Stimulated activated CD4-positive, alpha-beta T cell treated with anti-CD3 and anti-CD28 coated beads, Interleukin-2, amount 100 ng/mL, for 48 hours (primary cell): ENCODE measurements at places on chromosomes 13 and 19.

- no peak for DNase-seq
Observed at GRCh38 chr19:33878910-33879810, 82.5 kb downstream of the KCTD15 start.

- peak; percentile 80 for DNase-seq
Observed at GRCh38 chr13:100588331-100589177, at the start of gene GGACT. Gene GGACT (minus strand): TSS chr13:100588789. CDS start chr13:100532591, 56,198 bp downstream.

GRCh38 chr13:78404846-78405360 is 198.4 kb downstream of the POU4F1 start:
- no peak for DNase-seq

DNA sequence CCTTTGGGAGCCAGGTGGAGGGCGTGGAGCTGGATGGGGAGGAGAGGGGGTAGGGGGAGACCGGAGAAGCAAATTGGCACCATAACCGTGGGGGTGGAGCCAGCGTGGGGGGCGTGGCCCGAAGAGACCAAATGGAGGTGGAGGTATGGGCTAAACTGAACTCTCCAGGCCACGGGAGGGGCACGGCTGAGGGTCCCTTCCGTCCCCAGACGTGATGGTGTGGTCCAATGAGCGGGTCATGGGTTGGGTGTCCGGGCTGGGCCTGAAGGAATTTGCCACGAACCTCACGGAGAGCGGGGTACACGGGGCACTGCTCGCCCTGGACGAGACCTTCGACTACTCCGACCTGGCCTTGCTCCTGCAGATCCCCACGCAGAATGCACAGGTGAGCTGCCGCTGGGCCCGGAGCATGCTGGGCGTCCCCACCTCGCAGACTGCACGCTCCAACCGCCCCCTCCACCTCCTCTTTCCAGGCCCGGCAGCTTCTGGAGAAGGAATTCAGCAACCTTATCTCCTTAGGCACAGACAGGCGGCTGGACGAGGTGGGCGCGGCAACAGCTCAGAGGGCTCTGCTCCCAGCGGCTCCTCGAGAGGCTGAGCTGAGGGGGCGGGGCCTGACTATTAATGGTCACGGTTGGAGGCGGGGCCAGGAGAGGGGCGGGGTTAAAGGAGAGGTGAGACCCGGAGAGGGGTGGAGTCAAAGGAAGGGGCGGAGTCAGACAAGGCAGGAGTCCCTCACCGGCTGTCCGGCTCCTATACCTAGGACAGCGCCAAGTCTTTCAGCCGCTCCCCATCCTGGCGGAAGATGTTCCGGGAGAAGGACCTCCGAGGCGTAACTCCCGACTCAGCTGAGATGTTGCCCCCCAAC is 6.2 kb downstream of the HRC start:
- DNase-seq: peak; percentile 80

DNA sequence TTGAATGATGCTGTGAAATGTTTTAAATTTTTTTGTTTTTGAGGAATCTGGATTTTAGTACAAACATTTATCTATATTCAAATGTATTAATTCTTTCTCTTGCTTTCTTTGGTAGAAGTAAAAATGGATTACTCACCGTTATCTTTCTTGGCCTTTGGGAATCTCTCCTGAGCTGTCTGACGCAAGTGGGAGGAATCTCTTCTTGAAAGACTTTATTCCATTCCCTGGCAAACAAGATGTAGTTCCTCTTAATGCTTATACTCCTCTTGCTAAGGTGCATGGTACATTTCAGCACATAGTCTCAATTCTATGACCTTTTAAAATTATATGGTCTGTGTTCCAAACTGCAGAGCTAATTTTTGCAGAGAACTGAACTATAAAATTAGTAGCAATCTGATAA is 246.2 kb upstream of the SLC10A2 start:
- DNase-seq: no peak
